Muscle of arm (tissue), 14 donors: ENCODE measurements at places on chromosomes 11 and 22. TPM values are rescaled to one million over a fixed set of nuclear protein-coding genes. Genes with fewer than 3 reads are reported as not detected.

CST6 gene
- not detected for polyA plus RNA-seq

SCGB1A1 gene
- polyA plus RNA-seq, result not detected

DNAJB7 gene
- 0.45 TPM for polyA plus RNA-seq

C11orf16 gene
- 0.22 TPM for polyA plus RNA-seq

GPR83 gene
- not detected for polyA plus RNA-seq

MMP10 gene
- not detected for polyA plus RNA-seq

MMP12 gene
- not detected for polyA plus RNA-seq

SORL1 gene
- 2.6 TPM for polyA plus RNA-seq

RPL3 gene
- polyA plus RNA-seq, result 2,073 TPM

GRCh38 chr22:30783021-30783420 is 88.3 kb downstream of the OSBP2 start:
- DNase-seq, result no peak

DNA sequence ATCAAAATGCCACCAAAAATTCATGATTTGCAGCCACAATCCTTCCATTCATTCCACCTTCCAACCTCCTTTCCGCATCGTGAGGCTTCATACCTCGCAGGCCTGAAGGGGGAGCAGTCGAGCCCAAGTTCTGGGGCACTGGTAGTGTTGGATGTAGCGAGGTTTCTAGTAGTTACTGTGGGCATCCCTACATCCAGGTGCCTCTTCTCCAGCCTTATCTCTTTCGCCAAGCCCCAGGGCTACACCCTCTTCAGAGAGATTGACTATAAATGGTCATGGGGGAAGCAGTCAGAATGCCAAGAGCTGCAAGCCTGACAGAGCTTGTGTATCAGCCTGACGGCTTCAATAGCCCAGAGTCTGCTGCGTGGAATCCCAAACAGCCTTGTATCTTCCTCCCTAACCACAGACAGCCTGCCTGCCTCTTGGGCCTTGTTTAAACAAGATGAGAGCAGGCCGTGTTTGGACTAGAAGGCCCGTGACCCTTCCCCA is 28.9 kb downstream of the CLMP start:
- no peak for DNase-seq

DNA sequence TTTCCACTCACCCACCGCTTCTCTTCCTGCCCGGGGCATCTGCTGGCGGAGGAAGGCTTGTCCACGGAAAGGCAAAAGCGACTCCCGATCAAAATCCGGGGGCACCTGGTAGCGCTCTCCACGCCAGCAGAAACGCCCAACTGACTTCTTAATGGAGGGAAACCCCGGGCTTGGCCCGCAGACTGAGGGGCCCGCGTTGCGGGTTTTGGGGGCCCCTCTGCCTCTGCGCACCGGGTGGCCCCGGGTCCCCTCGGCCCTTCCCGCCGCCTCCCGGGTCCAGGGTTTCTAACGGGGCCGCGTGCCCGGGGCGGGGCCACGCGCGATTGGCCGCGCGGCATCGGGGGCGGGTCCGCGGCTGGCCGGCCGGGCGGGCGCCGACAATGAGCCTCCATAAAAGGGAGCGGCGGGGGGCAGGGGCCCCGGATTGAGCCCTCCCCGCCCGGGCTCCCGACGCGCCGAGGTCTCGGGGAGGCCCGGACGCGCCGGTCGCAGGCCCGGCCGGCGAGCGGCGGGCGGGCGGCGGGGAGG is at the start of gene SPINDOC:
TSS of gene SPINDOC (plus strand) at position 422 of the 528 bp plus-strand sequence. CDS start 231 bp downstream, outside the sequence.
- peak; percentile 63 for DNase-seq

DNA sequence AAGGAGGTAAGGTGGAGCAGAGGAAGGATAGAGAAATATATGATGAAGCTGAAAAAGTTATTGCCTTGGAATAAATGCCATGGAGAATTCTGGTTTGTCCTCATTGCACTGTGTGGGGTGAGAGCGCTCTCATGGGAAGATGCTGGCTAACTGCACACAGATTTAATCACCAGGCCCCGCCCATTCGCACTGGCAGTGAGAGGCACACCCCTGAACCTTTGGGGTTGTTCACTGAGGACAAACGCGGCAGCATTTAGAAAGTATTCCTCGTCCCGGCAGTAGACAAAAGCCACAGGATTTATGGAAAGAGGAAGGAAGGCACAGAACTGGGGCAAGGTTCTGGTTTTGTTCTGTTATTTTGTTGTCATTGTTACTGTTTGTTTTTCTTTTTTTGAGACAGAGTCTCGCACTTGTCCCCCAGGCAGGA is 70.2 kb downstream of the MED15 start:
- no peak for DNase-seq

- DNase-seq, result no peak
Measured at GRCh38 chr22:37880668-37881440, 25.2 kb upstream of the MICALL1 start.

DNA sequence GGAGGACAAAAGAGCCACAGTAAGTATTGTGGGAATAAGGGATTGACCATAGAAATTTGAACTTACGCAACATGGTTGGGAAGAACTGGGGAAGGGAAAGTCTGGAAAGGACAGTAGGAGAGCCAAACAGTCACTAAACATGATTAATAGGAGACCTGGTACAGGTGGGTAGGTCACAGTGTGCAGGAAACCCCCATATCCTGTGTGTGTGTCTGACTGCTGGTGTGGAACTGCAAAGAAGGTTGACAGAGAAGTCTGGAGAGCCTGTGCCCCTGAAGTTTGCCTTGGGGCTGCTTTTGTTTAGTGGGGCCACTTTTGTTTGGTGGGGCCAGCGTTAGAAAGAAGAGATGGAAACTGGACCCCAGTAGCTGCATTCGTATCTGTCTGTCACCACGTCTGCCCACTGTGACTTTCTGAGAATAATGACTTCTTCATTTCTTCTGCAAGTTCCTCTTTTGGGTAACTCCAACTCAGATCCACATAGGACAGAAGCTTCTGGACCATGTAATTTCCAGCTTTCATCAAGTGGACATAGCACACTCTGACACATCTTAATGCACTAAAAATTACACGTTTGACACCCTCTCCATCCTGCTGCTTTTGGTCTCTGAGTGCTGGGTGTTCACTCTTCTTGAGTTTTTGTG is 126.8 kb upstream of the RAG2 start:
- DNase-seq, result no peak

DNA sequence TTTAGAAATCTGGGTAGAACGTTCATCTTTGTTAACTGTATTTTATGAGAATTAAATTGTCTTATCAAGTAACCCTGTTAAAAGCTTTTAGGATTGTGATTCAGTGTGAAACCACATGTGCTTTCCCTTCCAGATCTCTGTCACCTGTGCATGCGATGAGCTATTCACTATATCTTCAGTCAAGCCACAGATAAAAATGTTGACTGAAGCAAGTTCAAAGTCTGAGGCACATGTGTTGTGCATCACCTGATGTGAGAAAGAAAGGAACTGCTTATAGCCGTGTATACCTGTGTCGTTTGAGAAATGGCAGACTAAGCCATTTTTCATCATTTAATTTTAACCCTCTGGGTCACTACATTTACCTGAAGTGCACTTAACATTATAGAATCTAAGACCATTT is 1088.9 kb upstream of the TENM4 start:
- no peak for DNase-seq

DNA sequence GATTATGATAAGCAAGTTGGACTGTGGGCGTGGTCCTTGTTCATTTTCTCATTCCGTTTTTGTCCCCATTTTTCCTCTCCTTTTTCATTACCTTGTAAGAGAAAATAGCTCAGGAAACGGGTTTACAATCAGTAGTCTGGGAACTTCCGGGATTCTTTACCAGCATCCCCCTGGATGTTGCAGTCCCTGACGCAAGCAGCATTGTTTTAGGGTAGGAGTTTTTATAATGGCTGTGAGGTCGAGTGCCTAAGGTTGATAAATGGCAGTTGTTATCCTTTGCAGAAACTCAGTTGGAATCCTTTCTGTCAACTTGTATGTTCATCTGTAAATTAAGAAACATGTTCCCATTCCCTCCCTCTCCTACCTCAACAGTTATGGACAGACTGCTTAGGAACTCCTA is 68.3 kb downstream of the ARHGEF12 start:
- DNase-seq, result no peak

GRCh38 chr22:46057246-46058090 is 80.5 kb upstream of the WNT7B start:
- no peak for DNase-seq

GRCh38 chr11:12248330-12248729 is 129.0 kb upstream of the PARVA start:
- DNase-seq, result no peak

DNA sequence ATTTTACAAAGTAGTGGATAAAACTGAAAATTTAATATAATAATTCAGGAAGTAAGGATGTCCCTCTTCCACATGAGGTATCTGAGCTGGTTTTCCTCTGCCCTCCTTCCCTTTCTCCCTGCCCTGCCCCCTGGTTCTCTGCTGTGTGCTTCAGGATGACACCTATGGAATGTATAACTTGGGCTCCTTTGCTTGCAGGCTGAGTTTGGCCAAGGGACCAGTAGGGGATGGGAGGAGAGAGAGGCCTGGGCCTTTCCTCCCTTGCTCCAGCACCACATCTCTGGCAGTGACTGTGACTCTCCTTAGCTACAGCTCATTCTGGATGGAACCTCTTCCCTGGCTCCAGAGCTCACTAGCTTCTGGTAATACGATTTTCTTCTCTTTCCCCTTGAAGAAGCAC is 10.1 kb downstream of the IRAG1 start:
- DNase-seq, result no peak

DNA sequence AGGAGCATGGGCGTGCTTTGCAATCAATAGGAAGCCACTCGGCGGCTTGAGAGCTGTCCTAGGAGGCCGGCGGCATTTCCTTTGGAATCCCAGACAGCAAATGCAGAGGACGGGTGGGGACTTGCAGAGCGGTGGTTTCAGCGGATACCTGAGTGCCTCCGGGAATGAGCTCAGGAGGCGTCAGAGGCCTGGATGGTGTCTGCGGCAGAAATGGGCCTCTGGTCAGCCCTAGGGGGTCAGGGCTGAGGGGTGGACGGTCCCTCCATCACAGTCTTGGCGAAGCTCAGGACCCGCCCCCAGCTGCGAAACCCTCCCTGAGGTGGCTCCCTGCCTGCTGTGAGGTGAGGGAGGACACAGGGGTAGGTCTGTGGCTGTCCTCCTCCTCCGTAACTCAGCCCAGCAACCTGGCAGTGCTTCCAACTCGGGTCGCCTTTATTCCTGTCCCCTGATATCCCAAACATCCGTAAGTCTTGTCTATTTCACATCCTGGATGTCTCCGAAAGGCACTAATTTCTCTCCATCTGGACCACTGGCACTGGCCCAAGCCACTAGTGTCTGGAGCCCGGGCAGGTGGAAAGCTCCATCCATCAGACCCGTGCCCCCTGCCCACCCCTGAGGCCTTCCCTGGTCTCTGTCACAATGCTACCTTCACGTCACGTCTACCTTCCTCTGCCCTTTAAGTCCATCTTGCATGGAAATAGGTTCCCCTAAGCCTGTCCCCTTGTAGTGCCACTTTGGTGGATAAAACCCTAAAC is 686.6 kb downstream of the BRD1 start:
- DNase-seq, result no peak

DNA sequence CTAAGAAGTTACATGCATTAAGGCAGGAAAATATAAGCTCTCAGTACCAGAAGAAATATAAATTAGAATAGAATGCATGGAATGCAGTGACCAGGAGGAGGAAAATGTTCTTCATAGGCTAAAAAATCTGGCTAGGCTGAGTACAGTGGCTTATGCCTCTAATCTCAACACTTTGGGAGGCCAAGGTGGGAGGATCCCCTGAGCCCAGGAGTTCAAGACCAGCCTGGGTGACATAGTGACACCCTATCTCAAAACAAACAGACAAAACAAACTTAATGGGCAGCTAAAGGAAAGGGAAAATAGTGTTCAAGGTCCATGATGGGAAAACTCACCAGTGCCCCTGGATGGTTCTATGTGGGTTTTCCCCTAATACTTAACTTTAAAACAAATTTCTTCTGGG is 78.3 kb upstream of the RASSF10 start:
- no peak for DNase-seq

- DNase-seq, result no peak
Measured at GRCh38 chr11:7595016-7595866, 78.1 kb downstream of the CYB5R2 start.

- DNase-seq, result no peak
Measured at GRCh38 chr11:35021589-35021988, 105.2 kb downstream of the PDHX start.

- DNase-seq, result no peak
Measured at GRCh38 chr11:121503051-121503450, 50.3 kb upstream of the SORL1-AS1 start.

DNA sequence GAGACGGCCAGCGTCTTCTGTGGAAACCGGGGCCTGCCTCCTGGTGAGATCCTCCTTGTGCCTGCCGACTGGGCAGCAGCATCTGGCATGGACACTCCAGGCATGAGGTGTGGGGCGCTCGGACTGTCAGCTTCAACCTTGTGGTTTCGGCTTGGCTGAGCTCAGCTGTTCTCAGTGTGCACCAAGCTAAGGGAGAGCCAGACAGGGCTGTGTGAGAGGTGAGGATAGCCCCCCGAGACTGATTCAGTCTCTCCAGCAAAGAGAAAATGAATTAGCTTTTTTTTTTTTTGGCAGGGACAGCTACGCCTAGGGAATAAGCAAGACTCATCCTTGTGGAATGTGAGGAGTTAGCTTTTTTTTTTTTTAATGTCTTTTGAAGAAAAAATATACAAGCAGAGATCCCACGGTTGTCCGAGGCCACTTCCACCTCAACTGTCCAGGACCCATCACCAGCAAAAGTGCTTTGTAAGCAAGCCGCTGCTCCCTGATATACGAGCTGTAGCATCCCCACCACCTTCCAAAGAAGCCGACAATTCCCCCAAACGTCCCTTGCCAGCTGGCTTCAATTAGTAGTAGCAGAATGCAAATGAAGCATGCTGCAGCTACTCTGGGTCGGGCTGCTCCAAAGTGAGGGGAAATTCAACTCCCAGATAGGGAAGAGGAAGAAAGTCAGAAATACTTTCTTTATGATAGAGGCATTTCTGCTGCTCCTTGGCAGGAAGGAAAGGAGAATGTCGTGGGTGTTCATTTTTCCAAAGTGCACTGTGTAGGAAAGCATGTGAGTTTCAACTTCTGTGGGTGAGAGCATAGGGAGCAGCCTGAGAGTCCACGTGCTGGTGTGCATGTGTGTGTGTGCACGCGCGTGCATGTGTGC is 9.7 kb upstream of the THY1 start:
- peak; percentile 80 for DNase-seq

DNA sequence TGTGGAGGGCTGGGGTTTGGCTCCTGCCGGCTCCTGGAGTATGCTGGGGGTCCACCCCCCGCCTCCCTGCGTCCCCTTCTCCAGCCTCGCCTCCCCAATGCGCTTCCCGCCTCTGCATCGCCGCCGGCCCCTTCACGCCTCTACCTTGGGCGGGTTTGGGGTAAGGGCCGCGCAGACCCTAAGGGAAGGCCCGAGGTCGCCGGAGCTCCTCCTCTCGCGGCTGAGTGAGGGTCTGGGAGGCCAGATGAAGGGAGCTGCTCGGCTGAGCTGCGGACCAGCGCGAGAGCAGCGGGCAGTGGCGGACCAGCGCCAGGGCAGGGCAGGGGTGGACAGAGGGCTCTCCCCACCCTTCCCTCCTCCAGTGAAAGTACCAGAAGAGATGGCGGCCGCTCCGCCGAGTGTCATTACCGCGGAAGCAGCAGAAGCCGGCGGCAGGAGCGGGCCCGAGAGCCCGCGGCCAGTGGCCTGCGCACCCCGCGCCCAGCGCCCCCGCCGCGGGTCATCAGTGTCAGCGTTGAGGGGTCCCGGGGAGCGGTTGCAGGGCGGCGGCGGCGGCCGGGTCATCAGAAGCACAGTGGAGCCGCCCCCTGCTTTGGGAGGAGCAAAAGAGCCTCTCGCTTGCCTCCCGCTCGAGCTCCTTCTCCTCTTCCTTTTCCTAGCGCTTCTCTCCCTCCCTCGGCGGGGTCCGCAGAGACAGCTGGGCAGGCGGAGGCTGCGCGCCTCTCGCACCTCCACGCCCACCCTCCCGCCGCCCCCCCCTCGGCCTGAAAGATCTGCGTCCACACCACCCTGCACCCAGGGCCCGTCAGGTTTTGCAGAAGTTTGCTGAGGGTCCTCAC is 255.6 kb upstream of the CADM1 start:
- DNase-seq, result peak; percentile 55
